Type B pancreatic cell (in vitro differentiated cells): ENCODE measurements at places on chromosomes 7 and 10. TPM values are rescaled to one million over a fixed set of nuclear protein-coding genes. Genes with fewer than 3 reads are reported as not detected.

DNA sequence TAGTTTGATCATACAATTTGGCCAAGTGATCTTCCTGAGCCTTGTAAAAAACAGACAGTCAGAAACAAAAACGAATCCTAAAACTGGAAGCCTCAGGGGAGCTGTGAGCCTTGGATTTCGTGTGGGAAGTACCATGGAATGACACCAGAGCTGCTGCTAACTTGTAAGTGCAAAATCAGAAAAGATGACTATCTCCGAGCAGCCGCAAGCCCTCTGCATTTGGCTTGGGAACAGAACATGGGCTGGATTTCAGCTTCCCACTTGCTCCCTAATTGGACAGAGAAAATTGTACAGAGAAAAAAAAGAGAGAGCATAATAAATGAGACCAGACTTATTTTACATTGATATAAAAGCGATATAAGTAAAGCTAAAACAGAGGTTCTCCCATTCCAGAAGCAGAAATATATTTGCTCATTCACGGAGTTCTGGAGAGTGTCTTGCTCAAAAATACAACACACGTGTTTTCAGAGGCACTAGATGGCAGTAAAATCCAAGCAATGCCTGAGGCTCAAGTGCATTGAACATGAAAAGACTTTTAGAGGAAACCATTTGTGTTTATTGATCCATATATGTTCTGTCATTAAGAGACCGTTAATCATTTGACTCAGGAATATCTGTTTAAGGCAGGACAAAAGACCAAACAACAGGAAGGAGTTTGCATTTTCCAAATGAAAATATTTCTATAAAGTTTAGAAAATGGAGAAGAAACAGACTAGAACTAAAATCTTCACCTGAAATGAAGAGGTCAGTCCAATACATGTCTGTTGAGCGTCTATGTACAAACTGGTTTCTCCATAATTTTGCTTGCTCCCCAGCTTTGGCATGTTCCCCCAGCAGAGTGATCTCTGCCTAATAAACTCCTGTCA lies 78.3 kb upstream of the SLC26A5 start:
- H3K4me3 ChIP-seq = no peak overlapping the region
- peaks cover 5% of the 10 kb centered on the region for H3K4me1 ChIP-seq
- H3K36me3 ChIP-seq = no peaks in the 10 kb centered on the region
- peaks cover 19% of the 10 kb centered on the region for H3K27me3 ChIP-seq
- H3K27ac ChIP-seq = no peak overlapping the region
- no peak for DNase-seq

DNA sequence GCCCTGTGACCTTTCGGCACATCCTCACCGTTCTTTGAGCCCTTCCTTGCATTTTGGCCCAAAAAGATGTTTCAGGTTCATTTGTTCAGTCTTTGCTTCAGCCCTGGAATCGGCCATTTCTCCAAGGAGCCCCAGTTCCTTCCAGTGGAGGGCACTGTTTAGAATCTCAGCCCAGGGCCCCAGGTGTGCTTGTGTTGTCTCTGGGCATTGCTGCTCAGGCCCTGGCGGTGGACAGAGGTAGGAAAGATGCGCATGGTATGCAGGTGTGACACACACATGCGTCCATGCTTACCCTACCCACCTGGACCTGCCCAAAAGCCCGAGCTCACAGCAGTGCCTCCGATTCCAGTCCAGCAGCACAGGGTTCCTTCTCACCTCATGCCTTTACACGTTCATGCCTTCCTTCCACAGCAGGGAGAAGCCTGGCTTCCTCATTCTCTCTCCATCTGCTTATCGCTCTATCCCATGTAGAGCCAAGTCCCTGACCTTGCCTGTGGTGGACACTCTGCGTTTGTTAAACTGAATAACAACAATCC lies 70.6 kb downstream of the LHPP start:
- H3K4me1 ChIP-seq = peaks cover 18% of the 10 kb centered on the region
- H3K36me3 ChIP-seq = no peaks in the 10 kb centered on the region
- no peak overlapping the region for H3K4me3 ChIP-seq

DNA sequence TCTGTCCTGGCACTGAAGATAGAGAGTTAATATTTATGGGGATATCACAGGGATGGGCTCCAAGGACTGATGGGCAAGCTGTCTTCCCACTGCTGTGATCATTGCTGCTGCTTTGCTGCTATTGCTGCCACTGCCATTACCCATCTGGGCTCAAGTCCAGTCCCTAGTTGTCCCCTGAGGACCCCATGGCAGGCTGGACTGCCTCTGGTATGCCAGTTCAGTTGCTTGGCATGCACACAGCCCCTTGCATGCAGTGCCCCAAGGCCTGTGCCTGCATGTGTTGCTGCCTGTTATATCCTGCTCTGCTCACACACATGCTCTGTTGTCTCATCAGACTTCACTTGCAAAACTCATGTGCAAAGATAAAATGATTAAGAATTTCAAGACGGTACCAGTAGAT lies 109.5 kb downstream of the ADRA2A start:
- H3K4me3 ChIP-seq = no peak overlapping the region
- peaks cover 23% of the 10 kb centered on the region for H3K27me3 ChIP-seq
- H3K36me3 ChIP-seq = no peaks in the 10 kb centered on the region
- no peaks in the 10 kb centered on the region for H3K4me1 ChIP-seq
- no peak for DNase-seq

- H3K36me3 ChIP-seq = no peaks in the 10 kb centered on the region
- no peaks in the 10 kb centered on the region for H3K27me3 ChIP-seq
- H3K4me3 ChIP-seq = no peak overlapping the region
- DNase-seq = no peak
- no peak overlapping the region for H3K27ac ChIP-seq
Measured at GRCh38 chr10:30818854-30819253, 189.3 kb upstream of the LYZL2 start.

Gene VSTM2A
- 21.6 and 30.7 TPM in 2 replicates for total RNA-seq
